ENCODE measurements at places on chromosomes 6 and 20. TPM values are rescaled to one million over a fixed set of nuclear protein-coding genes. Genes with fewer than 3 reads are reported as not detected.
A peak's percentile ranks its signal among the peaks of the same experiment; 100 is the strongest.

DNA sequence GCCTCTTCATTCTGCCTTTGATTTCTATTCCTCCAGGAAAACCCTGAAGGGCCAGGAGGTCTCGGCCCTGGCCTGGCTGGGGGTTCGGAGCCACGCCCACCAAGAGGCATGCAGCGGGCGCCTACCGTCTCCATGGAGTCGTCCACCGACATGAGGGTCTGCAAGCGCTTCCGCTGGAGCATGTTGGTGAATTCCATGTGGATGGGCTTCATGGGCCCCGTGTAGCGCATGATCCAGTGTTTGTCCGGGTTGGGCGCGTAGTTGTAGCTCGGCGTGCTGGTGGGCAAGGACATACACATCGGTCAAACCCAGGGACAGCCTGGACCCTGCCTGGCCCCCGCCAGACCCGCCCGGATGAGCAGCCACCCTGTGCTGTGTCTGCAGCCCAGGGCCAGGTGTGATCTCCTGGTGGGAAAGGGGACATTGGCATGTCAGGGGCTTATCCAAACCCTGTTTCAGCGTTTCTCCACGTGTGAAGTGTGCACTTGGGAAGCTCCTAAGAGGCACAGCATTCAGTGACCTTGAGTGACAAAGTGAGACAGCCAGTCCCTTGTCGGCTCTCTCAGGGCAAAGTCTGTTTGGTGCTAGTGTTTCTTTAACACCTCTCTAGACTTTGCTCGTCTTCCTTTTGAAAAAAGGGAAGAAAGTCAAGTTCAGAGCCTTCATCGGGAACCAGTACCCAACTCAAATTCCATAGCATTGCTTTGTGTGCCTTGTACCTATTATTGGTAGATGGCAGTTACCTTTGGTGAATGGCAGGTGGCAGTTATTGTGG, 100.8 kb downstream of the SULF2 start:
- peaks cover 5% of the 10 kb centered on the region for H3K4me1 ChIP-seq
- peaks cover 9% of the 10 kb centered on the region for H3K27me3 ChIP-seq
- no peak for DNase-seq
- H3K36me3 ChIP-seq = peaks cover 5% of the 10 kb centered on the region
- no peak overlapping the region for H3K27ac ChIP-seq
- no peak overlapping the region for H3K4me3 ChIP-seq

DNA sequence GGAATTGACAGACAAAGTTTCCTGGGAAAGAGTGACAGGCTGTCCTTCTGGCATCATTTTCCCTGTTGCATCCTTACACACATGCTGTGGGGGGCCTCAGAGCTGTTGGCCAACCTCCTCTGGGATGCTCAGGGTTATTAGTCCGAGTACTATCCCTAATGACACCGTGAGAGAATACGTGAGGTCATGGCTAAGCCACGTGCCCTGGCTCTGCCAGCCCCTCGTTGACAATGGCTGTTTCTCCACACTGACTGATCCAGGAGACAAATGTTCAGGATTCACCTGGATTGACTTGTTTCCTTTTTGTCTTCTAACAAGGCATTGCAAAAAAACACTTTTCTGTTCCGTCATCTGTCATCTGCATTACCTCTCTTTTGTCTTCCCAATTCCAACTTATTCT, 604.6 kb downstream of the TFAP2A start:
- no peaks in the 10 kb centered on the region for H3K27me3 ChIP-seq
- H3K4me3 ChIP-seq = no peak overlapping the region
- H3K27ac ChIP-seq = no peak overlapping the region
- no peak for DNase-seq
- H3K4me1 ChIP-seq = no peaks in the 10 kb centered on the region

DNA sequence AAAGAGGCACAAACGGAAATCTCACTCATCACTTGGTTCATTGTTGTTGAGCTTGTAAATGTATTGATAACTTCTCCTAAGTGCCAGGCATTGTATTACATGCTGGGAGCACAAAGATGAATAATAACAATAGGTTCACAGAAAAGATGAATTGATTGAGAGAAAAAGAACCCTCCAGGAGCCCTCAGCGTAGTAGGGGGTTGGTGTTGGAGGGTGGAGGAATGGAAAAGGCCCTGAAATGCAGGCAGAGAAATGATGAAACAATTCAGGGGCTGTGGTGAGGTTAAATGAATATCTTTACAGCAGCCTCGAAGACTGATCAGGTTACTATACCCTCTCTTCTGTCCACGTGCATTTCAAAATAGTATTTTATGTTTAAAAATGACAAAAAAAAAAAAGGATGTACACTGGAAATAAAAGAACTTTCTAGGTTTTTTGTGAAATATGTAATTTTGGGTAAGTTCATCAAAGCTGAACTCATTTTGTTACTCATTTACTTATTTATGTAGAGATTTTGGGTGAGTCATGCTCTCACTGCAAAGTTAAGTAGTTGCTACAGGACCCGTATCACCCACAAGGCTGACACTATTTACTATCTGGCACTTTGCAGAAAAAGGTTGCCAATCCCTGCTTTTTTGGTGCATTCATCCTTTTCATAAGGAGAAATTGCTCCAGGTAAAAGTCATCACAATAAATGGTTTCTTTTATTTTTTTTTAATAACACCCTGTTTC, 277.3 kb downstream of the ZNF217 start:
- no peak for DNase-seq
- peaks cover 5% of the 10 kb centered on the region for H3K36me3 ChIP-seq
- H3K4me1 ChIP-seq = no peaks in the 10 kb centered on the region
- no peaks in the 10 kb centered on the region for H3K27me3 ChIP-seq
- no peak overlapping the region for H3K27ac ChIP-seq
- H3K4me3 ChIP-seq = no peak overlapping the region

- H3K27me3 ChIP-seq = peaks cover 42% of the 10 kb centered on the region
- DNase-seq = no peak
- no peak overlapping the region for H3K27ac ChIP-seq
- H3K36me3 ChIP-seq = peaks cover 3% of the 10 kb centered on the region
- no peak overlapping the region for H3K4me3 ChIP-seq
- peaks cover 9% of the 10 kb centered on the region for H3K4me1 ChIP-seq
Measured at GRCh38 chr6:11654876-11655275, 117.3 kb downstream of the TMEM170B start.

DNA sequence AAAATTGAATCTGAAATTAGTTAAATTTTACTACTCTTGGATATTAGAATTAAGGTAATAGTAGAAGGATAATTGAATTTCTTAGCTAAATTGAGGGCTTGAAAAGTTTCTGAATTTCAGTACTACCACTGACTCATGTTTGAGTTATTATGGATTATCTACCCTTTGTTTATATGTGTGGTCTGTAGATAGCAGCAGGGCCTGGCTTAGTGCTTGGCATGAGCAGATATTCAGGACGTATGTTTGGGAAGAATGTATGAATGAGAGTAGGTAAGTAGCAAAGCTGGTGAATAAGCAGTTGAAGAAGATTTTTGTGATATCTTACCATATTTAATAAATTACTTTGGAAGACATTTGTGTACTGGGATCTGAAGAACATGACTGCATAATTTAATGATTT, 152.7 kb downstream of the MACROD2 start:
- H3K27me3 ChIP-seq = no peaks in the 10 kb centered on the region
- no peak overlapping the region for H3K4me3 ChIP-seq
- DNase-seq = no peak
- no peaks in the 10 kb centered on the region for H3K36me3 ChIP-seq

GRCh38 chr20:32089637-32090362, 19.7 kb upstream of the TM9SF4 start:
- DNase-seq = no peak
- H3K27ac ChIP-seq = no peak overlapping the region
- H3K36me3 ChIP-seq = no peaks in the 10 kb centered on the region
- peaks cover 36% of the 10 kb centered on the region for H3K27me3 ChIP-seq
- H3K4me1 ChIP-seq = peaks cover 7% of the 10 kb centered on the region

DNA sequence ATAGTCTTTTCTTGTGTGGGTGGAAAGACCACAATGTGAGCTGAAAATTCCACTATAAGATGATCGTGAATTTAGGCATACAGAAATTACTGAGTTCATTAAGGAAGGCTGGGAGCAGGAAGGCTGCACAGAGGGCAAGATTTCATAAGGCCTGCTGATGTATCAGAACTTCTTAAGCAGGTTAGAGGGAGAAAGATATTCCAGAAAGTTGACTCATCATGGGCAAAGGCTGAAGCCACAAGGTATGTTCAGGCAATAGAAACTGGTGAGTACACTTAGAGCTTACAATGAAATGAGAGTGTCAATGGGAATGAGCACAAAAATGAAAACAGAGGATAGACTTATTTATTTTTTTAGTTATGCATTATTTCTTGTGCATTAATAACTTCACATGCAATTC, 618.6 kb downstream of the CBLN4 start:
- no peak overlapping the region for H3K4me3 ChIP-seq
- DNase-seq = no peak
- no peaks in the 10 kb centered on the region for H3K36me3 ChIP-seq
- H3K27ac ChIP-seq = no peak overlapping the region

DNA sequence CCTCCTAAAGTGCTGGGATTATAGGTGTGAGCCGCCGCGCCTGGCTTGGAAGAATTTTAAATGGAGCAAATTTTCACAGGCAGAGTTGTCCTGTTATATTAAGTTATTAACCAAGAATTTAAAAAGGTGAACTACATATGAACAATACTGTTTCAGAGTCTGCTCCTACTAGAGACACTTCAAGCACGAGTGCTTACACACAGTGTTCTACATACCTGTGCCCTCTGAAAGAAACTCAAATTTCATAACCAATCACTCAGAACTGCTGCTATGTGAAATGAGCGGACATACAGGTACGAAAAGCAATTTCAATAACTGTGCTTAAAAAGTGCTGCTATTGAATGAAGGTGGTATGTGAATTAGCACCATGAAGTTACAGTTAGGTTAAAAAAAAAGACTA, 262.0 kb downstream of the SYNE1 start:
- no peak for DNase-seq
- H3K27ac ChIP-seq = no peak overlapping the region
- H3K27me3 ChIP-seq = peaks cover 4% of the 10 kb centered on the region
- H3K4me3 ChIP-seq = no peak overlapping the region
- no peaks in the 10 kb centered on the region for H3K4me1 ChIP-seq

DNA sequence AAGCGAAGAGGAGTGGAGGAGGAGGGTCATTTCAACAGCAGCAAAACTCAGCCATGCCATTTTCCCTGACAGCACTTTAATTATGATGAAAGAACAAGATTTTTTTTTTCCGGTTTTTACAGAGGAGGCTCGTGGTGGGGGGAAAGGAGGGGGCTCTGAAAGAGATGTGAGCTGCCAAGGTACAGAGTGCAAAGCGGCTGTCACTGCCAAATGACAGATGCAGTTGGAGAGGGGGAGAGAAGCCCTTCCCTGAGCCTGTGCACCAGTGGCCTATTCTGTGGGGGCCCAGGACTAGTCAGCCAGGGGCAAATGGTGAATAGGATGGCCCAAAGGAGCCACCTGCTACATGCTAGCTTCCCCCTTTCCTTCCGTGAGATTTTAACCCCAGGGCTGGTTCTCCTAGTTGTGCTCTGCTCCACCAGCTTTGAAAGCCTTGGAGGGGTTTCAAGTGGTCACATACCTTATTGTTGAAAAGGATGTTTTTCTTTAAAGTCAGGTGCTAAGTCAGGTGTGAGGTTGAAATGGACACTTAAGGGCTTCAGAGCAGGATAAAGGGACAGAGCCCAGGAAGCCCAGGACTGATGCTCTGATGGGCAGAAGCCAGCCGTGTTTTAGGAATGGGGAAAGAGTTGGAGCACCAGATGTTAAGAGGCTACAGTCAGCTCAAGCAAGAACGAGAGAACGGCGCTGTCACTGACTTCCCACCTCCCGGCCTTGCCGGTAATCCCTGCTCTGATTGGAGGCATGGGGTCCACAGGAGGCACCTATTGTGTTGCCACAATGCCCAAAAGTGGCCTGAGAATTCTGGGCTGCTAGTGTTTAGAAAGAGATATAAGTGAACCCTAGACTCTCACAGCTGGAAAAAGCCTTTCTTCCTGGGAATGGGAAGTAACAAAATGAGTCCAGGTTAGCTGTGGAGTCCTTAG, 24.8 kb downstream of the GNAS start:
- peak overlapping the region; percentile 28 for H3K4me3 ChIP-seq
- no peaks in the 10 kb centered on the region for H3K27me3 ChIP-seq
- peak overlapping the region; percentile 86 for H3K27ac ChIP-seq
- H3K4me1 ChIP-seq = peaks cover 15% of the 10 kb centered on the region
- no peak for DNase-seq
- no peaks in the 10 kb centered on the region for H3K36me3 ChIP-seq

DNA sequence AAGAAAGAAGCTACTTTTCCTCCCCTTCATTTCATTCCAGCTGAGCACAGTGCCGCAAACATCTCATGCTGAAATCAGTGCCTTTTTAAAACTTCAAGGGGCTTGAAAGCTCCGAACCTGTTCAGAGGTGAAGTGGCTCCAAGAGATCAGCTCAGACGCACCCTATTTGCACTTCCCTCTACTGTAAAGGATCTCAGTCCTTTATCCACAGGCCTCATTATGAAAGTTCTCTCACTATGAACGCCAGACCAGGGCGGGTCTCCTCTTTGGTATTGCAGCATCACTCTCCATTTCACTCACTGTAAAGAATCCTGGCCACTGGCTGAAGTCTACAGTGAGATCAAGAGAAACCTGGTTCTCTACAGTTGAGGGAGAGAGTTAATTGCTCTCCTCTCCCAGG, 232.7 kb upstream of the POU3F2 start:
- no peaks in the 10 kb centered on the region for H3K27me3 ChIP-seq
- no peak overlapping the region for H3K27ac ChIP-seq
- no peaks in the 10 kb centered on the region for H3K4me1 ChIP-seq

DNA sequence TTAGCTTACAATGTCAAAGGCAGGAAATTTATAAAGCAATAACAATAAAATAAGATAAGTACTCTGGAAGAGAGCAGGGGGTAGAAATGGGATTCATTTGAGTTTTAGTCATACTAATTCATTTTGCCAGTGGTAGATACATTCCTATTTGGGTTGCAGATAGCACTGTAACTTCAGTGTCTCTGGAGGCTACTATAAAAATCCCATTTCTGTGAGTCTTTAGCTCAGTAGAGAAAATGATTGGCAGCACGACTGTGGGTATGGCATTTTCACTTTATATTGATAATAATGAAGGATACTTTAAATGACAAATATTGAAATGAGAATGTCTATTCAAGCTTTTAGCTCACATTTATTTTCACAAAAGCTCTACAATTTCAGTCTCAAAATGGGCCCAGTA, 93.6 kb downstream of the FHL5 start:
- H3K27ac ChIP-seq = no peak overlapping the region
- H3K36me3 ChIP-seq = peaks cover 2% of the 10 kb centered on the region
- H3K27me3 ChIP-seq = peaks cover 41% of the 10 kb centered on the region
- peaks cover 8% of the 10 kb centered on the region for H3K4me1 ChIP-seq
- DNase-seq = no peak

HLA-DQB2 gene
- total RNA-seq = 8.3 TPM

SSTR4 gene
- not detected for total RNA-seq

CD83 gene
- total RNA-seq = 78.7 TPM

IP6K3 gene
- total RNA-seq = not detected

MKKS gene
- total RNA-seq = 4.7 TPM

B3GAT2 gene
- not detected for total RNA-seq

CEP250 gene
- 44.4 TPM for total RNA-seq

PTPRT gene
- not detected for total RNA-seq

Data from T-helper 17 cell (primary cell).